ENCODE measurements at places on chromosomes 2 and 18. TPM values are rescaled to one million over a fixed set of nuclear protein-coding genes. Genes with fewer than 3 reads are reported as not detected.

Gene CCDC121
- total RNA-seq: 5.3 TPM

DNA sequence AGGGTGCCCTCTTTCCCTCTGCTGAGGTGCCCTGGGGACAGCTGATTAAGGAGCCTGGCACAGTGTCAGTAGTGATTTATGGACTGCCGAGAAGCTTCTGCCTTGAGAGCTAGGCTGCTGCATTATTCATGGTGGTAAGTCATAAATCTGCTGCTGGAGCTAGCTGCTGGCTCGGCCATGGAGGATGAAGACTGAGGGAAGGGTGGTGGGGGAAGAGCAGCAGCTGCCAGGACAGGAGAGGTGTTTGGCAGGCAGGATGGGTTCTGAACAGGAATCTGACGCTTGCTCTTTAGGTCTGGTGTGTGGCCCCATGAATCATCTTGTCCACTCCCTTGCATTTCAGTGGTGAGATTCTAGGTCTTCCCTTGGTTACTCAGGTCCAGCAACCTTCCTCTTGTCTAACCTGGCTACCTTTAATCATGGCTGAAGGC, 296.3 kb downstream of the DYSF start:
- no peak for DNase-seq

- DNase-seq: peak; percentile 53
These were observed 1.2 kb downstream of the CNGA3 start for GRCh38 chr2:98347298-98348065.

Gene TOGARAM2
- 0.57 TPM for total RNA-seq

GRCh38 chr2:110843959-110844510, 111.7 kb downstream of the ACOXL start:
- DNase-seq: no peak

Gene EIF2AK2
- total RNA-seq: 28.4 TPM

GRCh38 chr2:157919181-157919580, 43.1 kb upstream of the ACVR1 start:
- no peak for DNase-seq

Gene DSG2
- total RNA-seq: 6.2 TPM

Gene KIAA1328
- 13.1 TPM for total RNA-seq

GRCh38 chr2:195124391-195125079, 532.5 kb upstream of the SLC39A10 start:
- no peak for DNase-seq

- DNase-seq: no peak
These were observed 41.4 kb upstream of the ITGB6 start for GRCh38 chr2:160241251-160242137.

GRCh38 chr18:50330176-50330575, 42.7 kb upstream of the CXXC1 start:
- no peak for DNase-seq

Gene TTN
- total RNA-seq: 10.0 TPM

DNA sequence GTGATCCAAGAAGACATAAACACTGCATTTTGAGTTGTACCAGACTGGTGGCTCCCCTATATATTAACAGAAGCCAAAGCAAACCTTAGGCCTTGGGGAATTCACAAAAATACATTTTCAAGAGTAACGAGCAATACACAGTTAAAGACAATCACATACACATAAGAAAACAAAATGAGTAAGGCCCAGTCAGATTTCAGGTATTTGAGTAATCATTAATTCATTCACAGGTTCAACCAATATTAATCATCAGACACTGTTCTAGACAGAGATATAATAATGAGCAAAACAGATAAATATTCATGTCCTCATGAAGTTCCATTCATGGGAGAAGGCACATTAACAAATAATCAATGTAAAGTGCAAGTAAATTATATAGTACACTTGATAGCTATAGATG, 9.6 kb downstream of the STPG4 start:
- DNase-seq: no peak

Gene PLCL1
- total RNA-seq: 79.3 TPM

Gene CYP27C1
- total RNA-seq: not detected

- peak; percentile 64 for DNase-seq
These were observed 229.9 kb downstream of the AGPS start for GRCh38 chr2:177622521-177622920.

Gene OBSL1
- total RNA-seq: 123 TPM

DNA sequence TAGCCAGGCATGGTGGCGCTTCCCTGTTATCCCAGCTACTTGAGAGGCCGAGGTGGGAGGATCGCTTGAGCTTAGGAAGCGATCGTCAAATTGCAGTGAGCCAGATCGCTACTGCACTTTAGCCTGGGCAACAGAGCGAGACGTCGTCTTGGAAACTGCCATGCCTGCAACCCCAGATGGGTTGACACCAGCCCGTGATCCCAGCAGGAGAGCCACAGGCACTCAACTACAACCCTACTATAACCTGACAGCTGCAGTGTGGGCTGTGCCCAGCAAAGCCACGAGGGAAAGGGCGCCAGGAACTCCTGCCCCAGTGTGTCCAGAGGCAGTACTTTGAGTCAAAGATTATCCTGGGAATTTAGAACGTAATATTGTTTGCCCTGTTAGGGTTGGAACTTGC, 85.6 kb downstream of the SS18 start:
- DNase-seq: no peak

GRCh38 chr2:234679301-234679740, 182.4 kb upstream of the ARL4C start:
- peak; percentile 79 for DNase-seq

DNA sequence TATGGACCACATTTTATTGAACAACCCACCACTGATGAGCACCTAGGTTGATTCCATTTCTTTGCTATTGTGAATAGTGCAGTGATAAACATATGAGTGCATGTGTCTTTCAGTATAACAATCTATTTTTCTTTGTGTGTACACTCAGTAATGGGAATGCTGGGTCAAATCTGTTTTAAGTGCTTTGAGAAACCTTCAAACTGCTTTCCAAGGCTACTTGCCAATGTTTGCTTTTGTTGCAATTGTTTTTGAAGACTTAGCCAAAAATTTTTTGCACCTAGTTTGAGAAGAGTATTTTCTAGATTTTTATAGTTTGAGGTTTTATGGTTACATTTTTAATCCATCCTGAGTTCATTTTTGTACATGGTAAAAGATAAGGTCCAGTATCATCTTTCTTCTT, 587.4 kb upstream of the SETBP1 start:
- DNase-seq: no peak

GRCh38 chr2:101188683-101189405, 37.7 kb upstream of the TBC1D8 start:
- no peak for DNase-seq

Gene RAB27B
- 1.6 TPM for total RNA-seq

- DNase-seq: no peak
These were observed 532.0 kb upstream of the POU3F3 start for GRCh38 chr2:104321796-104322349.

- DNase-seq: no peak
These were observed at the start of gene CAVIN2 for GRCh38 chr2:191846515-191847476. Gene CAVIN2 (minus strand): TSS chr2:191847088. CDS start chr2:191846925, 163 bp downstream.

DNA sequence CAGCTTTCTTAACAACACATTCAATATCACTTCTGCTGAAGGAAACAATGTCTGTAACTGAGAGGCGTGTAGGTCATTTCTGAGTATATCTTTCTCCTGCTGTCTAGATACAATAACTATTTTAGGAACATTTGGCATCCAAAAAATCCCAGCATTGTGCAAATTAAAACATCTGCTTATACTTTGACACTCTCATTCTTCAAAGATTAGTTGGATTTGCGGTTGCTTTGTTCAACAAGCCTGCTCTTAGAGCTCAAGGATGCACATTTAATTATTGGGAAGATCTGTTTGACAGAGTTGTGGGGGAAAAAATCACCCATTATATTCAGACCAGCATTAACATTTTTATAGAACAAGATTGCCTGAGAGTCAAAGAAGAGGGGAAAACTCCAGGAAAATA, 449.5 kb upstream of the HNRNPA3 start:
- no peak for DNase-seq

DNA sequence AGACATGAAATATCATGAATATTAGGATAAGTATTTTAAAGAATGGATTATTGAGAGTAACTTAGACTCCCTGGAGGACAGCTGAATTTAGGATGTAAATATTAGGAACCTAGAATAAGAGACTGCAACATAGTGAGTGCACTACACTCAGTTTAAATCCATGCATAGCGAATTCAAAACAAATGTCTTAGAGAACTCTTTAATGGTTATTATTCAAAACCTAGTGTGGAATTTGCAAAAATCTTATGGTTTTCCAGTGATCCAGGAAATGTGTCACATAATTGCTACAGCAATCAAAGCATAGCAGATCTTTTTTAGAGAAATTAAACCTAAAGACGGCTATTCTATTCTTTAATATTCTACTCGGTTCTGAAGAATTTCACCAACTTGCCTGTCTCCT, 239.0 kb downstream of the TMX3 start:
- DNase-seq: no peak
